ENCODE measurements at places on chromosomes 6 and 20.

DNA sequence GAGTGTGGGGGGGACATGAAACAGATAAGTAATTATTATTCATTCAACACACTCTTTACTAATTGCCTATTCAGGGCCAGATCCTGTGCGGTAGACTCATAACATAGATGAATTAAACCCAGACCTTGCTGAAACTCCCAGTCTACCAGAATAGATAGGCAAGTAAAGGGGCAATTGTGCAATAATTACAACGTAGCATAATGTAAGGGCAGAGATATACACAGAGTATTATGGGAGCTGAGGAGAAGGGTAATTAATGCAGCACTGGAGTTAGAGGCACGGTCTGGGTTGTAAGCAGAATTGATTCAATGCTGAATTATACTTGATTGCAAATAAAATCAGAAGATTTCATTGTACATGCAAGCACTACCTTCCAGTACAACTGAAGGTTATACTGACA lies 29.2 kb downstream of the RIMS4 start:
- no peak for DNase-seq

DNA sequence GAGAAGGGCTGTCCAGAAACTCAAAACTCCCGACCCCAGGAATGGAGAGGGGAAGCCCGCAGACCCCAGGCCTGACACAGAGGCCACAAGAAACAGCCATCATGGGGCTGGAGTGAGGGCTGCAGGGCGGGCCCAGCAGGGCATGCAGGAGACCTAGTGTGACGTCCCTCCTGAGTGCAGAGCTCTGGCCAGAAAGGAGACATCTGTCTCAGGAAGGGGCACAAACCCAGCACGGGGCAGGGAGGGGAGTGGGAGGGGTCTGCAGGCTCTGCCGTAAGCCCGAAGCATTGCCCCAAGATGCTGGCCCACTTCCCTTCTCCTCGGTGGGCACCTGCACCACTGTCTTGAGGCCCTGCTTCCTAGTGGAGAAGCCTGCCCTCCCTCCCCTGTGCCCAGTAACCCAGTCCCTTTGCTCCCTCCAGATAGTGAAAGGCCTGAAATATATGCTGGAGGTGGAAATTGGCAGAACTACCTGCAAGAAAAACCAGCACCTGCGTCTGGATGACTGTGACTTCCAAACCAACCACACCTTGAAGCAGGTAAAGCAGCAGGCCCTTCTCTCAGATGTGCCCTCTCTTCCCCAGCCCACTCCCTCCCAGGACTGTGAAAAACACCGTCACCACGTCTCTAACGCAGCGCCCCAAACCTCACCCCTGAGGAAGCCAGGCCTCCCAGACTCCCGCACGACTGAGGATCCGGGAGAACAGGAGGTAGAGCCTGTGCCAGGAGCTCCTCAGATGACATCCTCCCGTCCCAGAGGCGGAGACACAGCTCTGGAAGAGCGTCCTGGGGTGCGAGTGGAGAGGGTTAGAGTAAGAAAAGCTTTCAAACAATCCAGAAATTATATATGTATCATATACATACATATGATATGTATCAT lies 9.7 kb downstream of the CST7 start:
- DNase-seq = no peak

GRCh38 chr6:24517659-24518543 lies 23.1 kb downstream of the ALDH5A1 start:
- no peak for DNase-seq

DNA sequence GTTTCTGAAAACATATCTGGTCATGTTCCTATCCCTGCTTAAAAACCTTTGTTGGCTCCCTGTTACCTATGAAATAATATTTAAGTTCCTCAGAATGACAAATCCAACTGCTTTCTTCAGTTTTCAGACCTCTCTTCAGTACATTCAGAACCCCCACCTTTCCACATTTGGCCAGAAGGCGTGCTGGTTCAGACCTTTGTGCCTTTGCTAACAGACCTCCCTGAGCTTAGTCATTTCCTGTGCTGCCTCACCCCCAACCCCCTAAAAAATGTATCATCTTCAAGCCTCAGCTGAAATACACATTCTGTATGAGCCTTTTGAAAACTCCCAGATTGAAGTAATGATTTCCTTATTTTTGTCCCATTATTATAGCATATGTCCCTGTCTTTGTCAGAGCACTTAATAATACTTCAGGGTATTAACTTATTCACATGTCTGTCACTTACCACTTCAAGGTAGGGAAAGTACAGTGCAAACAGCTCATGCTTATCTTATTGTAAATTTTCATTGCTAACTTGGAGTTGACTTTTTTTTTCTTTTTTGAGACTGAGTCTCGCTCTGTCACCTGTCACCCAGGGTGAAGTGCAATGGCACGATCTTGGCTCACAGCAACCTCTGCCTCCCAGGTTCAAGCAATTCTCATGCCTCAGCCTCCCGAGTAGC lies 19.7 kb downstream of the FAM217A start:
- DNase-seq = no peak

GRCh38 chr6:99330159-99330558 lies 19.3 kb downstream of the FAXC start:
- DNase-seq = peak; percentile 38

DNA sequence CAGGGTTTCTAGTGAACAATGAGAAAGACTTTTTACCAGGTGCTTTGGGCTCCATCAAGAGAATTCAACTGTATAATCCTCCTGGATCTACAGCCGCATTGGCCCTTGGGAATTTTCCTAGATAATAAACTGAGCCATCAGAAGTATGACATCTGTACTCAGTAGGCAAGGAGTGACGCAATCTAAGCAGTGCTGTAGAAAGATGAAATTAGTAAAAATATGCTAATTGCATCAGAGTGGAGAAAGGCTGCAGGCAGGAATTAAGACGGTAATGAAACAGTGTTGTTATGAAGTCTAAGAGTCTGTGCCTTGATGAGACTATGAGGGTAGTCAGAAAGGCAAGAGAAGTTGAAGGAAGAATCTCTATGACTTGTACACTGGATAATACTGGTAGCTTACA lies 507.9 kb upstream of the SOX4 start:
- DNase-seq = no peak

- DNase-seq = no peak
These were observed 198.7 kb upstream of the DTNBP1 start for GRCh38 chr6:15861486-15861885.

DNA sequence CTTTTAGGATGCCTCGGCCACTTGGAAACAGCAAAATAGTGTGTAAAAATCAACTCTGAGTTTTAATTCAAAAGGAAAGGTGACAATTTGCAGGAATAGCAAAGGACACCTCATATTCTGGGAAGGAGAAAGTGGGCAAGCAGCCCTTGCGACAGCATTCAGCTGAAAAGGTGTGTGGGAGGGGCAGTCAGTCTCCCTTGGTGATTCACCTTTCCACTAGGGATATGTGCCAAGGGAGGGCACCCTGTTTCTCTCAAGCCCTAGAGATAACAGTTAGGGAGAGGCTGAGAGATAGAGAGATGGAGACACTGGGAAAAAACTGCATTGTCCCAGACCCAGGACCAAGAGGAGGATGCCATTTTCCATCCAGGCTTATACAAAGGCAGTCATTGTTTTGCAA lies 228.1 kb downstream of the EPM2A start:
- DNase-seq = no peak

DNA sequence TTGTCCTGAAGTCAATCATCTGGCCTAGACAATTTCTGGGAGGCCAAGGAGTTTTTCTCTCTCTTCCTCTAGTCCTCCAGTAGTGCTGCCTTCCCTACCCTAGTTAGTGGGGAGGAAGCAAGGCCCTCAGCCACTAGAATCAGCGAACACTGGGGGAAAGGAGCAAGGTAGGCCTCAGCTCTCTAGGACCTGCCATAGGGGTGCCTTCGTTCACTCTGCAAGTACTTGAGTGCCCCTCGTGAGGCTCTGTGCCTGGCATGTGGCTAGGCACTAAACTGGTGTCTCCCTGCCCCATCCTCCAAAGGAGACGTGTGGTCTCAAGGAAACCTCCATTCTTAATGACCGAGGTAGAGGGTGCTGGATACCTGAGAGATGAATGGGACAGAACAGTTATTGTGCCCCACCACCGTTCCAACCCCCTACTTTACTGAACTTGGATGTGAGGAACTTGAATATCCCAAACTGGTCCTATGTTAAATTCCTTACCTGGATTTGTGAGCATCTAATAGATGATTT lies 1.1 kb downstream of the DEF6 start:
- DNase-seq = no peak

- DNase-seq = no peak
These were observed 537.4 kb downstream of the PTPRT start for GRCh38 chr20:42652266-42652665.

DNA sequence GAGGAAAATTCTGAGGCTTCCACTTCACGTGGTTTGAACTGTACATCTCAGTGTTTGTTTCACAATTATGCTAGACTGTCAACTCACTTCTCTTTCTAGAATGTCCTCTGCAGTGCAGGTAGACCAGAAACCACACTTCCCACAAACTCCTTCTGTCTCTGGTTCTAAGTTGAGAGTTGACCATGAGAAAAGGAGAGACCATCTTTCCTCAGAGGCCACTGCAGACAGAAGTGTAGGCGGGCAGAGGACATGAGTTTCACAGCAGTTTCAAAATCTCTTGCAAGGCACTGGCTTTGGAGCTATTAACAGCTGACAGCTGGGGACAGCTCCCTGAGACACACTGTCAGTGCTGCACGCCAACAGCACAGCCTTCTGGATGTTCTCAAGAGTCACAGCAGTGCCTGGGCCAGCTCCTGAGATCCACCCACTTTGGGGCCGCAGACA lies 55.4 kb upstream of the MOXD1 start:
- DNase-seq = no peak

GRCh38 chr20:44009679-44009992 lies 95.0 kb downstream of the TOX2 start:
- no peak for DNase-seq

DNA sequence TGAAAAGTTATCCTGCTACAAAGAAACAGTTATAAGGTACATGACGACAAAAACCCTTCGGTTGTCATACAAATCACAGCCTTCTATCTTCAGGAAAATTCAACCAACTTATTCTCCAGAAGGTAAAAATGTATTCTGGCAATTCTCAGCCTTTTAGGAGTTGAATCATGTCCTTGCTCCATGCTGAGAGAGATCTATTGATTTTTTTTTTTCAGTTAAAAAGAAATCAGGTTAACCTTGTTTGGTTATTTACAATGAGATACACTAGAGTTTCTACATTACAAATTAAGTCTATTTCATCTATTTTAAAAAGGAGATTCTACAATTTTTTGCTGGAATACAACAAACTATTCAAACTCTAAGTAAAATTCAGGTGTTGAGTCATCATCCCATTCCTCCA lies 45.4 kb downstream of the ROS1 start:
- DNase-seq = no peak

DNA sequence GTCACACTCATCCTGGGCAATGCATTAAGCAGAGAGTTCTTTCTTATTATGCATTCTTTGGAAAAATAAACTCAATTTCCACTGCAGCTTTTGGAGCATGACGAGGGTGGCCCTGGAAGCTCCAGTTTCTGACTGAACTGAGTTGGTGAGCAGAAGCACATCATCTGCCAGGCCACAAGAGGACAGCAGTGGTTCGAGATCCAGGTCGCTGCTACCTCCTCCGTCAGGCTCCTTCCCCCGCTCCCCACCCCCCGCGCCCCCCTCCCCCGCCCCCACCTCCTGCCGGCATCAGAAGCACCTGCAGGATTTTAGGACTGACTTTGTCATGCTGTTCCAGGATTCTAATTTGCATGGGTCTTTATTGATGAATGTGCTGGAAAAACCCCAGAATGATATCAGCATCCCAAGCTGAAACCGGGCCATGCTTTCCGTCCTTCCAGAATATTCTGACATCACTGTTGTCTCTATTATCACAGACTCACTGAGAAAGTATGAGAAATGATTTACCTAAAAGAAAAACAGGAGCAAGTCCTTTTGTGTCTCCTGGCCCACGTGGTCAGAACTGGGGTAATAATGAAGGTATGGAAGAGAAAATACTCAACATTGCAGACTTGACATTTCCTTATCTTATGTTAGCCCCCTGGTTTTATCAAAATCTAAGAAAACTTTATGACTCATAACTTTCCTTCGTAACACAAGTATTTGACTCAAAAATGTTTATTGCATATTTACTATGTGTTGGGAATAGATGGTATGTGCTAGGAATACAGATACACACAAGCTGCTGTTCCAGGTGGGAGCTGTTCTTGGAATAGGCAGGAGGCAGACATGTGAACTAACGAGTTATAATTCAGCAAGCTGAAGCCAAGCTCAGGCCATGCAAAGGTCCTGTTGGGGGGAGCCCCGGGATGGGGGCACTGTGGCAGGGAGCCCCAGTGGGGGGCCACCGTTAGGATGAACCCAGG lies 220.2 kb upstream of the EXOC2 start:
- DNase-seq = no peak

GRCh38 chr6:40791004-40791403 lies 203.8 kb upstream of the LRFN2 start:
- DNase-seq = no peak

DNA sequence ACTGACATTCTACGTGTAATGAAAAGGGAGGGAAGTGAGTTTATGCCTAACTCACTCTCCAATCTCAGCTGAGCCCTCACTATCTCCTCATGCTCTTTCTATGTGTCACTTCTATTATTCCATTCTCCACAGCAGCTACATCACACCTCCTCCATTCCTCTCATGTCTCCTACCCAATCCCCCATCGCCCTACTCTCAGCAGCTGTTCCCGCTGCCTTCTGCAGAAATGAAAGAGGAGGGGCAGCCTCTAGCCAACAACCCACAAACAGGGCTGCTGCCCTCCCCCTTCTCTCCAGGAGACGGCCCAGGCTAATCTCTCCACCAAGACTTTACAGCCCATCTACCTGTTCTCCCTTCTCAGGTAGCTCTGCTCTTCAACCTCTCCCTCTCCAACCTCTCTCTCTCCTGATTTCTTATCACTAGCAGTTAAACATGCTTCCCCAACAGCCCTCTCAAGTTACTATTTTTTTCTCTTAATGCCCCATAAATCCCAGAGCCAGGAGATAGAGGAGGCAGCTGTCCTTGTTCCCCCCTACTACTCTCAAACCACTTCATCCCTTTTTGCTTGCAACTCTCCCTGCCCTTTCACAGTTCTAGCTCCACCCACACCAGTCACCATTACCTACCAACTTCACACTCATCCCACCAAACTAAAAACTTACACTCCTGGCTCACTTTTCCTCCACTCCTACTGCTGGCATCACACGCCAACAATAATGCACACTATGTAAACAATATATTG lies 136.5 kb downstream of the BTBD9 start:
- DNase-seq = no peak

GRCh38 chr20:49693435-49694171 lies 20.1 kb downstream of the B4GALT5 start:
- DNase-seq = no peak

- DNase-seq = no peak
These were observed 270.4 kb downstream of the OGFRL1 start for GRCh38 chr6:71558974-71559373.
